Gastroesophageal sphincter (tissue), 4 donors: ENCODE measurements at places on chromosomes 7 and 10. TPM values are rescaled to one million over a fixed set of nuclear protein-coding genes. Genes with fewer than 3 reads are reported as not detected.

Gene JAZF1
- 28.0 TPM for total RNA-seq

Gene CLEC5A
- total RNA-seq: 0.15 TPM

Gene TFR2
- total RNA-seq: not detected

Gene PDAP1
- total RNA-seq: 111 TPM

Gene FBXO24
- total RNA-seq: 1.9 TPM

Gene NEURL1
- total RNA-seq: 0.19 TPM

Gene ZNF783
- 11.3 TPM for total RNA-seq

Gene ADRB1
- total RNA-seq: 5.9 TPM

Gene CTAGE8
- total RNA-seq: not detected

Gene CEP55
- total RNA-seq: 0.13 TPM

Gene CABCOCO1
- 0.94 TPM for total RNA-seq

Gene TMEM168
- 22.4 TPM for total RNA-seq

Gene GIMAP2
- total RNA-seq: 5.1 TPM

Gene RBP4
- not detected for total RNA-seq

Gene SAMD9L
- 6.7 TPM for total RNA-seq

Gene ASZ1
- total RNA-seq: not detected

Gene MET
- total RNA-seq: 5.8 TPM

Gene OR2A14
- not detected for total RNA-seq

Gene SLC18A3
- 1.5 TPM for total RNA-seq

Gene COPS6
- total RNA-seq: 51.6 TPM

Gene SLC13A1
- total RNA-seq: not detected

Gene FAM131B
- 0.31 TPM for total RNA-seq

Gene GRM3
- total RNA-seq: not detected

Gene ZNF789
- total RNA-seq: 4.4 TPM

Gene RHOBTB1
- total RNA-seq: 15.5 TPM
